ENCODE measurements at places on chromosomes 6 and 20. TPM values are rescaled to one million over a fixed set of nuclear protein-coding genes. Genes with fewer than 3 reads are reported as not detected.

DNA sequence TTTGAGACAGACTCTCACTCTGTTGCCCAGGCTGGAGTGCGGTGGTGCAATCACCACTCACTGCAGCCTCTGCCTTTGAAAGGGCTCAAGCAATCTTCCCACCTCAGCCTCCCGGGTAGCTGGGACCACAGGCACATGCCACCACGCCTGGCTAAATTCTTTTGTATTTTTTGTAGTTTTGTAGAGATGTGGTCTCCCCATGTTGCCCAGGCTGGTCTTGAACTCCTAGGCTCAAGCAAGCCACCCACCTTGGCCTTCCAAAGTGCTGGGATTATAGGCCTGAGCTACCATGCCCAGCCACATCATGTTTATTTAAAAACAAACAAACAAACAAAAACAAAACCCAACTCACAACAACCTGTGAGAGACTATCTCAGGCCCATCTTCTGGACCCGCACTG is 29.7 kb upstream of the APCDD1L start:
- DNase-seq, result no peak

DNA sequence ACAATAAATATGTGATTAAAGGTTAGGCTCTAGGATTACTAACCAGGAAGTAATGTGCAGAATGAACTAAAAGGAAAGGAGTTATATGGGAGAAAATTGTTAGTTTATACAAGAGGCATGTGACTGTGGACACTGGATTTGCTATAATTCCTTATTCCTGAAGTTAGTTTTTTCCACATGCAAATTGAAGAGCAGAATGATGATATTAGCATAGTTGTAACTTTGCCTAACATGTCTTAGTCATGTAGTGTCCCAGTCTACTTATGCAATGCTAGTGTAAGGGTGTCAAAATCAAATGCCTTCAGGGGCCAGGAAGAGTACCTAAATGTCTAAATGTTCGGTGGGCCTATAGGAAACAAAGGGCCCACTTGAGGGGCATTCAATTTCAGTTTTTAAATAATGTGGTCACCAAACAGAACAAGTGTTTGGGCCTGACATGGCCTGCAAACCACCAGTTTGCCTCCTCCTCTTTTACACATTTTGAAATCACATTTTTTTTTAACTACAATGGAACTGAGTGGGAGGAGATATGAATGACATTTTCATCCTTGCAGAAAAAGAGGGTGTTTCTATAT is 28.0 kb upstream of the CEP85L start:
- no peak for DNase-seq

DNA sequence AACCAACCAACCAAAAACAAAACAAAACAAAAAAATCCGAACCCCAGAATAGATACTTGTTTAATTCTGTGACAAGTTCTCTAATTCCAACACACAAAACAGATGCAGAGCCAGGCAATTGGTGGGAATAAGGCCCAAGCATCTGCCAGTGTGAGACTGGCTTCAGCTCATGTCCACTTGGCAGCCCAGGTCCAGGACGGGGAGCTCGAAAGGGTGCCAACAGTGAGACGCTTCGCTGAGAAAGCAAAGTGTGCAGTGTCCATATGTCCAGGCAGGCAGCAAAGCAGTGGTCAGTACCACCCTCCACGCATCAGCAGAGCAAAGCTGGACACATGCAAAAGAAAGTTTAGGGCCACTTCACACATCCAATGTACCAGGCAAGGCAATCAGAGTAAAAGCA is 102.9 kb downstream of the RALGAPA2 start:
- DNase-seq, result no peak

DNA sequence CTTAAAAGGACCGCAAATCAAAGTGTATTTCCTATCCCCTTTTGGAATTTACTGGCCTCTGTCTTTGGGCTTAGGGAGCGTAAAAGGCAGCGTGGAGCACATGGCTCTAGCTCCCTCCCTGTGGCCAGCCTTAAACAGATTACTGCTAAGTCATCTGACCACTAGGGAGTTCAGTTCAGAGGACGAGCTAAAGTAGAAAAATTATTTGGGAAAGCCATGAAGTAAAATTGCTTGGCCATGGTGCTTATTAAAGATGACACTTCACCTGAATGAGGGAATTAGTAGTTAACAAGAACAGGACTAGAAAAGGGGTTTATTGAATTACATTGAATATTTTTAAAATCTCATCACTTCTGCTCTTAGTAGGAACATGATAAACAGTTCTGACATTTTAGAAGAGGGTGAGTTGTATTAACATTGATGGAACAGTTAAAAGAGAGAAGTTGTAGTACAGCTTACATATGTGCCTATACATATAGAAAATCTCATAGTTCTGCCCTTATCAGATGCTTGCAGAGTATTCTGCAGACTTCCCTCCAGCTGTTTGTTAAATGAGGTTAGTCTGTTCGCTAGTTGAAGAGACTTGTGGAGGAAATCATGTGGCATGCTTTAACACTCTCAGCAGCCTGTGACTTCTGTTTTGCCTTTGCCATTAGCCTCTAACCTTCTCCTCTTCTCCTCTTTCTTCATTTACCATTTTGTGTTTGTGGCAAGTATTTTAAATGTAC is 31.2 kb upstream of the MAPK13 start:
- DNase-seq, result no peak

Gene ARG1
- not detected for total RNA-seq

DNA sequence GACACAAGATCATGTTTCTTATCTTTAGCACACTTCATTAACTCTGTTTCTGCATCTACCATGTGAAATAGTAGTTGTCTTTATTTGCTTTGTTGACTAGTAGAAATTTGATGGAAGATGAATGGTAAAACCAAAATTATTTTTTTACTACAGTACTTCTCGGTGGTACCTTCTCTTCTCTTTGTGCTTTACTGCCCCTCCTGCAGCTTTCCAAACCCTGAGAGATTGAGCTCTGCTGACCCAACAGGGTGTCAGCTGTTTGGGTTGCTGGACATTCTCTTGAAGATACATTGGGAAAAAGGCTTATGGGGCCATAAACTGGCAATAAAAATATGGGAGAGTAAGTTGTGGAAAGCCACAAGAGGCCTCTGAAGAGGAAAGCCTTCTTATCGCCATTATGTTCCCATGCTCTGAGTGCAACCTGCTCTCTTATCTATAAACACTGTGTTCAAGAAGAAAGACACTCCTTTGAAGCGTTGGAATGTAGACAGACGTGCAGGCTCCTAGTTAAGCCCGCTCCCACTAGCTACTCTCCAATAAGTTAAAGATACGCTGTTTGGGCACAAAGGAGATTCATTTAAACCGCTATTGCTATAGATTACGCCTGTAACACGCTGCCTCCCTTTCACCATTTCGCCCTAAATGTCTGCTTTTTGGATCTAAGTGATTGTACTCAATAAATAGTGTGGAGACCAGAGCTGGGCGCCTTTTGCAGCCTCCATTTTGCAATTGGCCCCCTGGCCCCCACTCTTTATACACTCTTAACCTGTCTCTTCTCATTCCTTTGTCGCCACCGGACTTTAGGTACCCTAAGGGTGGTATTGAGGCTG is 60.1 kb upstream of the PRSS16 start:
- no peak for DNase-seq

Gene SLC13A3
- 1.2 TPM for total RNA-seq

DNA sequence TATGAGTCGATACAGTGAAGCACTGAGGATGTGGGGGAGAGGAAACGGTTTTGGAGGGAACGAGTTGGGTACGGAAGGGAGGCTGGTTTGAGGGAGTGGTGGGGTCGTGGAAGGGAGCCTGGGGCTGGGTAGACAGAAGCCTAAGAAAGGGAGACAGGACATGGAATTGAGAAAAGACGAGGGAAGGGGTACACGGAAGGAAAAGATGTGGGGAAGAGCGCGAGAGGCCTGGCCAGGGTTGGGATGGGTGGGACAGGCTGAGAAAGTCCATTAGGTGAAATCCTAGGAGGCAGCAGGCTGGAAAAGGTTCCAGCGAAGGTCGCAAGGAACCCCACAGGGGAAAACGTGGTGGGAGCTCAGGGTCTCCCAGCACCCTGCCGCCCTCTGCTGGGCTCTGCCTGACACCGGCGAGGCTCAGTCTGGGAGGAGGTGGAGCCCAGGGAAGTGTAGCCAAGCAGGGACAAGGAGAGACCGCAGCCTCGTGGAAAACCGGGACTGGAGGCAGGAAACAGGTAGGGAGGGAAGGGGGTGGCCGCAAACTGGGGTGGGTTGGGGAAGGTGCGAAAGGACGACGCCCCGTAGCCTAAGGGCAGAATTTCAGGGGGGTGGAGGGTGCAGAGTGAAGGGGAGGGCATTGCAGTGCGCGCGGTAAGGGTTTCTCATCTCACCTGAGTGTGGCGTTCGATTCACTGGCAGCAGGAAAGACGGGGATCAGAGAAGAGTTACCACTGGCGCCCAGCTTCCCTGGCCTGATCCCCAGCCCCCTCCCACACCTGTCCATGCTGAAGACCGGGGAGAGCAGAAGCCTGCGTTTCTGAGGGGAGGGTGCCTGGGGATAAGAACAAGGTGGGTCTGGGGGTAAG is 4.3 kb downstream of the GABBR1 start:
- peak; percentile 45 for DNase-seq

Gene BCAS1
- 0.50 TPM for total RNA-seq

DNA sequence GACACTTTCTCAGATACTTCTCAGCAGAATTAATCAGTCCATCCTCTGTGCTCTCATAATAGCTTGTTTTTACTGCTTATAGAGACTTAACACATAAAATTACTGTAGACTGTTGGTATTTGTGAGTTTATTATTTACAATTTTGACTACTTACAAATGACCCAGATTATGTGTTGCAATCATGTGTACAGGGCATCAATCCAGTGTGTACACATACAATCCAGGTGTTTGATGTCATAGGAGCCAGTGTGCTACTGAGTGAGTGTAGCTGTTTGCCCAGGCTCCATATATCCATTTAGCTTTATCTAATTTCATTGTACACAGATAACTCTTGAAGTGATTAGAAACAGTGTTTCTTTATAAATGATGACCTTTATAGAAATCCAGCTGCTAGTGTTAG is 31.3 kb downstream of the TRMT11 start:
- no peak for DNase-seq

DNA sequence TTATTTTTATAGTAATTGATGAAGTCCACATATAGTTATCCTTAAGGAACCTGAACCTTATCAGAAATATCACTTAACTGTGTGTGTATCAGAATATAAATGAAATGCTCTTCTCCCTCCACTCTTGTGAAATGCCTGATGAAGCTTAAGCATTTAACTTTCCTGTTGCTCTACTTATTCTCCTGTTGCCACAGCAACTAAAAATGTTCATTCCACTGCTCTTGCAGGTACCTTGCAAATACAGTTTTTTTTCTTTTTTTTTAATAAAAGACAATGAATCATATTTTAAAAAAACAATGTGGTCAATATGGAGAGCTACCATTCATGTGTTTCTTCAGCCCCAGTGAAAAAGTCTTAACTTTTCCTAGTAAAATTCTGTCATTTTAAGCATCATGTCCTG is 210.3 kb downstream of the RFPL4B start:
- no peak for DNase-seq

DNA sequence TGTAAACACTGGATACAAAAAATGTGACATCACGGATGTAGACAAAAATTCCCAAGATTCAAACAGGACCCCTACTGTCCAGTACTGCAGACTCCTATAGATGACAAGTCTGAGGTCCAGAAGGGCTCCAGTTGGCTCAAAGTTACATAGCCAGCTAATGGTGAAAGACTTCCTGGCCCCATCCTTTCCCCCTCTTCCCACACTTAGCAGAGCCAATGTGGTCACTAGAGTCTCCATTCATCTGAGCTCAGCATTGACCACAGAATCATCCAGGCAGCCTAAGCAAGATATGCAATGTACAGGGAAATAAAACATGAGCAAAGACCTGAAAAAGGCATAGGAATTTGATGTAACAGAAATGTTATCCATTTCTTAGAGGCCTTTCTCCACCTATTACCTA is 180.5 kb downstream of the ADAT2 start:
- DNase-seq, result no peak

DNA sequence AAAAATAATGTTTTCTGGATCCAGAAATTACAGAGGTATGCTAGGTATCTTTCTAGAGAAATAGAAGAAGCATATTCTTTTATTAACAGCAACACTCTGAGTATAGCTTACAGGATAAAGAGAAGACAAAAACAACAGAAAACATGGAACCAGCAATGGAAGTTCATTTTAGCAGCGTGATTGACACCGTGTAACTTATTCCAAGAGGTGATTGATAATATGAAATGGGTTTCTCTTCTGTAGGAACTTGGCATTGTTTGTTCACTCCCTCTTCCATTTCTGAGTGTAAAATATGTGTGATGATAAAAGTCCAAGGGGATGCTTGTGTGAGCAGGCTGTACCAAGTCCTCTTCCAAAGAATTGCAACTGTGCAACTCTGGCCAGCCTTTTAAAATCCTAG is 303.0 kb downstream of the COL12A1 start:
- DNase-seq, result no peak

DNA sequence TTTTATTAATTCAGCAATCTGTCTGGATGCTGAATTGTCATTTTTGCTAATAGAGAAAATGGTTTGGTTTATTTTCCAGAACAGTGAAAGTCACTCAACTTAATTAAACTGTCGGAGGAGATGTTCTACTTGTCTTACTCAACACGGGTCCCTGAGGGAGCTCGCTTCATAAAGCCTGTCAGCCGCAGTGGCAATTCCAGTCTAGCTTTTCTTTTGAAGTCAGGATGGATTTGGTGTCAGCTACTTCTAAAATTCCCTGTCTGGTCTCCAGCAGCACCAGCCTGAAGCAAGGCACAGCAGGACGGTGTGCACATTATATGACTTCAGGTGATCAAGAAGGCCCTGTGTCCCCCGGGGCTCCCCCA is 261.5 kb downstream of the SLC24A3 start:
- no peak for DNase-seq

DNA sequence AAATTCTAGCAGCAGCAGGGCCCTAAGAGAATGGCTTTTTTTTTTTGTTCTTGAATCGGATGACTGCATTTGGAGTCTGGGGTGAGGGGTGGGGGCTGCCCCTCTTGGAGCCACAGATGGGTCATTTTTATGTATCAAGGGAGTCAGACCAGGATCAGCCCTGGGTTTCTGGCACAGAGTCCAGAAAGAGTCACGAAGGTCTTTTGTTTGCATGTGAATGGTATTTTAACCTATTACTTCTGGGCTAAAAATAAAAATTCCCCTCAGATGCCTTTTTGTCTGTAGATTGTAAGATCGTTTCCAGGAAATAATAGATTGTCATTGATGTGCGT is 72.5 kb downstream of the PHACTR3 start:
- no peak for DNase-seq

Gene PRND
- total RNA-seq, result 0.09 TPM

DNA sequence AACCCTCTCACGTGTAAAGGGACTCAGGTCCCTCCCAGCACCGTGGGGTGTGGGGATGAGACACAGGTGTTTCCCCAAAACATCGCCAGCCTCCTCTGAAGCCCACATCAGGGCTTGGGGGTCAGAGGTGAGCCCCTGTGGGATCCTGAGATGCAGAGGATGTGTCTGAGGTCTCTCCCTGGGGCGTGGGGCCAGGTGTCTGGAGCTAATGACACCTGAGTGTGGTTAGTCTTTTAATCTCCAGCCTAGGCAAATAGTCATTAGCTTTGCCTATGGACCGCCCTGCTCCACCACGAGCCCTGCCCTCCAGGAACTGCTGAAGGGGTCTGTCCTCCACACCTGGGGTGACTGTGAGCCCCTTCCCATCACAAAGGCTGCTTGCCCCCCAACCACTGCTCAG is 1.7 kb downstream of the SRMS start:
- no peak for DNase-seq
